EH (cell line): ENCODE measurements at places on chromosomes 2 and 18.
A peak's percentile ranks its signal among the peaks of the same experiment; 100 is the strongest.

GRCh38 chr2:150882751-150883612 is 378.7 kb downstream of the RBM43 start:
- no peak for DNase-seq

DNA sequence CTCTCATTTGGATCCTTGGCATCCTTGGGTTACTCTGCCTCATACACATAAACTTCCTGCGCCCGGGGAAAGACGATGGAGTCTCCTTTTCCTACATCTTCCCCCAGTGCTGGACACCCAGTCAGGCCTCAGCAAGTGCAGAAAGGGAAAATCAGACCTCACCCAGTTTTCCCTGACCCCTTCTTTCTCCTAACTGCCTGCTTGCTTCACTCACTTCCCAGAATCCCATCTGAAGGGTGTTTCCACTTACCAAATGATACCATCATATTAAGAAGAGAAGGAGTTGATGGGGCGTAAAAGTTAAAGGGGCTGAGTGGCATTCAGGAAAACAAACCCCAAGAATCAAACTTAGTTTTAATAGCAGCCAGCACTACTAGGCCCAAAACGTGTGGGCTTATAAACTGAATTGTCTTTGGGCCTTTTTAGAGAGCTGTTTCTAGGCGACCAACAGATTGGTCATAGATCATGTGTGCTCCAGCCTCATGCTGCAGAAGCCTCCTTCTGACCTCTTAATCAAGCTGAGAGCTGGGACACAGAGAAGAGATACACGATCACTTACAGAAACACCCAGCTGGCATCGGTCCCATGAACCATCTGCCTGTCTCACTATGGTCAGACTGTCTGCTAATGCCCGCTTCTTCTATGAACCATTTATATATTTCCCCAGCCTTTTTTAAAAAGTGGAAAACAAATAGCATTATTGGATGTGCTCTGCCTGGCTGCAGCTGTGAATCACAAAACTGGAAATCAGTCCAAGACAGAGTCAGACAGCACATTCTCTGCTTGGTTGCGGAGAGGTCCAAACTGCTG is 165.7 kb upstream of the SLC14A2 start:
- no peak for DNase-seq

DNA sequence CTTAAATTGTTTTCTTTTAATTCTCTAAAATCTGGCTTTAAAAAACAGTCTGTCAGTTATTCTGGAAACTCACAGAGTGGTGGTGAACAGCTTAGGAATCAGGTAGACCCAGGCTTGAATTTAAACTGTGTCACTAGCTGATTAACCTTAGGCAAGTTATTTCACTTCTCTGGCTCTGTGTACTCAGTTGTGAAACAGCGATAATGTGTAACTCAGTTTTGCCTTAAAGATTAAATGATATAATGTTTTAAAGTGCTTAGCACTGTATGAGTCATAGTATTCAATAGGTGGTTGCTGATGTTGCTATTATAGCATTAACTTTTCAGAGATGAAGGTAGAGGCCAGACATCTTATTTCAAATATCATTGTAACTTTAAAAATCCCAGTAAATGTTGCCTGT is 40.7 kb downstream of the PKP4 start:
- peak; percentile 33 for DNase-seq

- no peak for DNase-seq
These were observed 56.1 kb downstream of the SLC35F5 start for GRCh38 chr2:113700186-113700841.

DNA sequence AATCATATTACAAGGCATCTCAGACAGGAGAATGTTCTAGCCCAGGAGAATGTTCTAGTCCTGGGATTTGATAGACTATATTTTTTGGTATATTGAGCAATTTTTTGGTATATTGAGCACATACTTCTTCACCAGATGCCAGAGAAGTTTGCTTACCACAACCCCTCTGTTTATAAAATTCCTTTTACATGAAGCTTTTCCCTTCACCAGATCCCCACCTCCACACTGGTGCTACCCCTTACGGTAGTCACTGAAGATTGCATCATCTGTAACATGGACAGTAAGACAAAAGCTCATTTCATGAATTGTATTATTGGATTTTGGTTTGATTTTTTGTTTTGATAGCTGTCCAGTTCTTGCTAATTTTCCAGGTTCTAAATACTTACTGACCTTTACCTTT is 7.2 kb upstream of the HNMT start:
- peak; percentile 93 for DNase-seq

DNA sequence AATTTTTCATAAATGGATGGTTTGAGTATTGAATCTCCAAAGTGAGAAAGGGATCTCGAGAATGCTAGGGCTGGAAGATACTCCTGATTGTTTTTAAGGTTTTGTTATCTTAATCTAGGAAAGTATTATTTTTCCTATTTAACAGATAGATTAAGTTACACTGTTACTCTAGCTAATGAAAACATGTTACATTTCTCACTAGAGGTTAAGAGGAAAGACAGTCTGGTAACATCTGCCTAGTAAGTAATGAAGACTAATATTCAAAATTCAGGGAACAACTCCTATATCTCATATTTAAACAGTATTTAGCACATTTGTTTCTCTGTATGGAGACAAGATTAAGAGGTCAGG is 2.0 kb downstream of the GALNT3 start:
- DNase-seq = no peak

DNA sequence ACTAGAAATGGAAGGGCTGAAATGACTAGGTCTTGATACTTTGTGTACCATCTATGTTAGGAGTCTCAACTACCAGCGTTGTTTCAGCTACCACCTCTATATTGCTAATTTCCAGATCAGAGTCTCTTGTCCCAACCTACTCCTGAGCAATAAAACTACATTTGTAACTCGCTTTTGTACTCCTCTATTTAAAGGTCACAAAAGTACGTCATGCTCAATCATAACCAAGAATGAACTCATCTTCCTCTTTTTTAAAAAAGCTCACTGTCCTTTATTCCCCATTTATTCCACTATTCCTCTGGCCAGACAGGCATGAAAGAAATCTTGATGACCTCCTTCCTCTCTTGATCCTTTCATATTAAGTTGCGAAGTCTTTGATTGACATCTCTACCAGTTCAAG is 11.2 kb upstream of the MATN3 start:
- no peak for DNase-seq

GRCh38 chr2:202870431-202871299 is 901 bp downstream of the ICA1L start:
- DNase-seq = peak; percentile 57

- peak; percentile 93 for DNase-seq
These were observed 680.9 kb downstream of the IRS1 start for GRCh38 chr2:226118471-226119429.

- DNase-seq = peak; percentile 63
These were observed 9.0 kb downstream of the TMEM214 start for GRCh38 chr2:27041752-27042151.

DNA sequence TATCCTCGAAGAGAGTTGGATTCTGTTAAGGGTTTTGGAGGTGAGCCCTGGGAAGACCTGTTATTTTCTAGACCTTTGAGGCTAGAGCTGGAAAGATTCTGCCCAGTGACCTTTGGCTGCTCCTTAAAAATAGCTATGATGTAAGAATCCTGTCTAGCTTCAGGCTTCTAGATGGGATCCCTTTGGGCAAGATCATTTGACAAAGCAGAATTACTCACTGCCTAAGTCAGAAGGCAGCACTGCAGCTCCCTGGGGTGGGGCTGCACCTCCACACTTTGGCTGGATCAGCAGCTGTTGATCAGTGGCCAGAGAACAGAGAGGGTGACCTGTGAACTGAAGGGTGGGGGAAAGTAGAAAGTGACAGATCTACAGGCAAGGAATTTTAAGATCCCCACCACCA is 103.8 kb downstream of the ASAP2 start:
- DNase-seq = peak; percentile 91

DNA sequence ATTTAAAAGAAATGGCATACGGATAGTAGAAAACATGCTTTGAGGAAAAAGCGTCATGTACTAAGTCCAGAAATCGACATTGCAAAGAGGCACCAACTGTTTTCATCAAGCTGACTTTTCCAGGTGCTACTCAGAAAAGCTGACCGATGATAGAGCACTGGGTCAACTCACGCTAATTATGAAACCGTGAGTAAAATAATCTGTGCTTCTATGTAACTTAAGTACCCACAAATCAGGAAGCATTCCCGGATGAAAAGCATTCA is 353 bp upstream of the NUP35 start:
- no peak for DNase-seq
